ENCODE measurements at places on chromosomes 5 and 9. TPM values are rescaled to one million over a fixed set of nuclear protein-coding genes. Genes with fewer than 3 reads are reported as not detected.

DNA sequence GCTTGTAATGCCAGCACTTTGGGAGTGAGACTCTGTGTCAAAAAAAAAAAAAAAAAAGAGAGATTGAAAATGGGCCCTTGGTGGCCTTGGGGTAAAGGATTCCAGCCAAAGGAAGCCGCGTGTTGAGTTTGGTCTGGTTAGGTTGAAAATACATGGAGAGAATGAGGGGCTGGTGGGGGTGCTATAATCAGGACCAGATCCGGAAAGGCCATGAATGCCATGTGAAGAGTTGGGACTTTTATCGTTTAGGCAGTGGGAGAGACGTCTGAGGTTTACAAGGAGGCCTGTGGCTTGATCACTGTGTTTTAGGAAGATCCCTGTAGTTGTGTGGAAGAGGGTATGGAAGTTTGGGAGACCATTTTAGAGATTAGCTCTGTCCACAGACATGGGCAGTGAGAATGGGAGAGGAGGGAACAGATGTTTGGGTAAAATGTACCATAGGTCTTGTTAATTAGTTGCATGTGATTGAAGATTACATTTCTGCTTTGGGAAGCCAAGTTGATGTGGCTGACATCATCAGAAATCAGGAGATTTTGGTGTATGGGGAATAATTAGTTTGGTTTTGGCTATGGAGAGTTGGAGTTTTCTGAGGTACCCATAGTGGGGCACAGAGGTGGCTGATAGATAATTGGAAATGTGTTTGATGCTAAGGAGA lies 3.5 kb downstream of the MSANTD3 start:
- no peak for DNase-seq

- DNase-seq: no peak
Measured at GRCh38 chr5:13831351-13831750, 113.1 kb downstream of the DNAH5 start.

Gene SPINK4
- total RNA-seq: not detected

DNA sequence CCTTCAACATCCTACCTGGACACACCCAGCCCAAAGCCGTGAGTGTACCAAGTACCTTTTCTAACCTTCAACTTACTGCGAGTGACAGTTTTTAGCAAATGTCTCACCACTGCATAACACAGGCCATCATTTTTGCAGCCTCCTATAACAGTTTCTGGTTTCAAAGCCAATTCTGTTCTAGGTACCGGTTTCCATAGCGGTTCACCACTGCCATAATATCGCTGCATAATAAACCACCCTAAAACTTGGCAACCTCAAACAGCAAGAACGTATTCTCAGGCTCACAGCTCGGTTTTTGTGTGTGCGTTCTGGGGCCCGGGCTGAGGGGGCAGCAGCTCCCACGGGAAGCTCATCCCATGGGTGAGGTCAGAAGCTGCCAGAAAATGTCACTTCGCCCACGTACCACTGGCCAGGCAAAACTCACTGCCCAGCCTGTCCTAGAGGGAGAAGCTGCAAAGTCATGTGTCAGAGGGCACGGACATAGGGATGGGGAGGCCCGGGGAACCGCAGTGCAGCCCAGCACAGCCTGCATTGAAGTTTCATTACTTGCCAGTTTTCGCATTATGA lies 15.9 kb upstream of the ADAMTS2 start:
- no peak for DNase-seq

DNA sequence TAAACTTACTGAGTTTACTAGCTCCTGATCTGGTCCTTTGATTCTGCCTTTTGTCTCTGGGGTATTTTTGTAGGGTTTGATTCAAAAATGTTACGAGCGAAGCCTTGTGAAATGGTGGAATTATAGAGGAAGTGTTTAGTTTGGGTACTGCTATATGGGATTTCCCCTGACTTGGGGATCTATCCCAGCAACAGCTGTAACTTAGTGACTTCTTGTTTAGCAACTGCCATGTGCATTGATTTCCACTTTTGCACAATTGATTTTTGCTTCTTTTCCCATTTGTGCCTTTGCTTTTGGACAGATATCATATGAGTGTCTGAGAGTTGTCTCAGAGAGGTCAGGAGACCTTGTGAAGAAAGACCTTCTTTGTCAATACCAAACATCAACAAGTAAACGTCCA lies 248.5 kb upstream of the DAP start:
- no peak for DNase-seq

GRCh38 chr9:115170358-115171073 lies 52.6 kb upstream of the TNC start:
- no peak for DNase-seq

Gene NR4A3
- 4.1 TPM for total RNA-seq

Gene SPATA31E1
- total RNA-seq: not detected

GRCh38 chr9:99868845-99869244 lies 37.6 kb upstream of the STX17 start:
- DNase-seq: no peak

Gene RFESD
- 6.0 TPM for total RNA-seq

DNA sequence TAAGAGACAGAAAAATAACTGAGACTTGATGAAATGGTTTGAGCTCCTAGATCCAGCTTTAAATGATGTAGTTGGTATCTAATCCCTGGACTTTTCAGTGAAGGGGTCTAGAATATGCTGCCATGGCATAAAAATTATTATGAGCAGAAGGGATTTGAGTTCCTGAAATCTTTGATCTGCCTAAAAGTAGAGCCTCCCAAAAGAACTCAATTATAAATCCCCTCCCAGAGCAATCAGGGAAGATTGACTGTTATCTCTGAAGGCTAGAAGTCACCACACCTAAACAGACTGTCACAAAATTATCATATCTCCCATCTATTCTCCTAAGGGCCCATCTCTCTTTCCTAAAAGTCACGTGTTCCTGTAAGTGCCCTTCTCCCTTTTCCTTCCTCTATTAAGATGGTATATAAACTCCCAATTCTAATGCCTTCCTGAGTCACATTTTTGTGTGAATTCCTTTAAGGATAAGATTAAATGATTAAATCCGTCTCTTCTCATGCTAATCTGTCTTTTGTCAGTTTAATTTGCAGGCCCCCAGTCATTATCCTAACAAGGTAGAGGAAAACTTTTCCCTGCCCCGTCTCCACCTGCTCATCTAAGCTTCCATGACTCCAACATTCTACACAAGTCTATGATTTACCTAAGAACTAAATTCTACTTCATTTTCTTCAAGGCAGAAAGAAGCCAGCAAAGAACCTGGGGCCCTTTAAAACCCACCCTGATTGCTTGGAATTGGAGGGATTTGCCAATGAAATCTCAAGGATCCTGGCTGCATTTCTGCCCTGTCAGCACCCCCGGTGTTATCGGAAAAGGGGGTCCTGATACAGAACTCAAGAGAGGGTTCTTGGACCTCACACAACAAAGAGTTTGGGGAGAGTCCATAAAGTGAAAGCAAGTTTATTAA lies 47.1 kb upstream of the PWWP2A start:
- DNase-seq: no peak

GRCh38 chr9:121398374-121398773 lies 28.3 kb upstream of the STOM start:
- DNase-seq: no peak

DNA sequence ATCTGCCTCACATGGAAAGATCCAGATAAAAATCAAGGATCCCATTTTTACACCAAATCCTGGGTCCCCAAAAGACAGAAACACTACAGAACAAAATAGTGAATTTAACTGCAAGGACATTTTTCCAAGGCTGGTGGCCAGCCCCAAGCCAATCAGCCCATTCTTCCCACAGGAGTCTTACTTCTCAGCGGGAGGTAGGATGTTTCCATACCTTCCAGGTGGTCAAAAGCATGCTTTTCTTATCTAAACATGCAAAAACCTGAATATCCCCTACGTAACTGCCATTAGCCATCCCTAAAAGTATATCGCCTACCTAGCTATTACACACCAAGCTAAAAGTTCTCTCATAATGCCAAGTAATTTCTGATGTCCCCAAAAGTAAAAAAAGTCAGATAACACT lies 20.6 kb downstream of the TMEM161B start:
- DNase-seq: no peak

DNA sequence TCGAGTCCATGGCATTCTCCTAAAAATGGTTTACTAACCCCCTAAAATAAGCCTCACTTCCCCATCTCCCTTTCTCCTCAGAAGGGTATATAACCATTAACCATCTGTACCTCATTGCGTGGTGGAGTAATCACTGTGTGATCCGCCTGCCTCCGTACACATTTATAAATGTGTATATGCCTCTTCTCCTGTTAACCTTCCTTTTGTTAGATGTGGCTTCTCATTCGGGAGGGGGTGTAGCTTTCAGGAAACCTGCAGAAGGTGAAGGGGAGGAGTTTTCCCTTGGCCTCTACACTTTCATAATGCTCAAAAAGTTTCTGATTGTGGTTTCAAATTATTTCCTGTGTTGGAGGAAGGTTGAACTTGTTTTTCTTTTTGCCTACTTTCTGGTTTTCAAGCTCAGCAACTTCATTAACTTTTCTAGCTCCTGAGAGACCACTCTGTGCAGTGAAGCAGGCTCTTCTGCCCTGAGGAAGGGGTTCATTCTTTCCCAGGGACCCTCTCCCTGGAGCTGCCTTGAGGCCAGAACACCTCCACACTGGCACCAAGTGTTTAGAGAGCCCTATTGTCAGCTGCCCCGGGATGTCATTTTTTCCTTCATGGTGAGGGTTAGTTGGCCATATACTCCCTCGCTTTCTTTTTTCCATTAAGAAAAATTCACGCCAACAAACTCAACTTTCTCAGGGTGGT lies 46.9 kb downstream of the RASGRF2 start:
- DNase-seq: no peak

GRCh38 chr5:43386960-43387362 lies 25.2 kb downstream of the CCL28 start:
- DNase-seq: no peak

DNA sequence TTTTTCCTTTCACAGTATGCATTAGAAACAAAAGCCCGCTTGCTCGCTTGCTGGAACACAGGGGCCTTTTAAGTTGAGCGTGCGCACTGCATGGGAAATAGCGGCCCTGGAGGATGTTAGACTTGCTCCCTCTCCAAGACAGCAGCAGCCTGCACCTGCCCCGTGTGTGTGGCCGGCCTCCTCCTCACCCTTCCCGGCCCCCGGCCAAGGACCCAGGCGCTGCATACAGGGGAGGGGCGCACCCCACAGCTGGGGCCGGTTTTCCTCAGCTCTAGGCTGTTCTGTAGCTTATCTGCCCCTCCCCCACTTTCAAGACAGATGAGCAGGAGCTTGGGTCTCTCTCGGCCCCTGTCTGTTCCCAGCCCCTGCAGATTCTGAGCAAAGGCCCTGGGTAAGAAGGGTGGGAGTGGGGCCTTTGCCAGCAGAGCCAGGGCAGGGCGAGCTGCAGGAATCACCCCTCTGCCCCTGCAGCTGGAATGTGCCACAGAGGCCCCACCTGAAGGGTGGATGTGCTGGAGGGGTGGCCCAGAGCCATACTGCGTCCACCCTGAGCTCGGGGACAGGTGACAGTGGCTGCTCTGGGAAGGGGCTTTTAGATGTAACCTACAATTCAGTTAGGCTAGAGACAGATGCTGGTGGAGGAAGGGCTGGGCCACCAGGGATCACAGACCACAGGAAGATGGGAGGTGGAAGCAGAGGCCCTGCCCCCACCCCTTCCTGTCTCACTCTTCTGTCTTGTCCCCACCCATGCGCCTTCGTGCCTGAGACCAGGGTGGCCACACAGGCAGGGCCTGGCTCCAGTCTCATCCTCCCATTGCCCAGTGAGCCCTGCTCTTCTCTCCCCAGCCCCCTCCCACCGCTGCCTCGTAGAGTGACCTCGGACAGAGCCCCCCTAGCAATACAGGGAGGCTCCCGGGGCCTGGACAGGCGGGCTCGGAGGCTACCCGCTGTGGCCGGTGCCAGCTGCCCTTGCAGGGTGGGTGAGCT lies 132.4 kb downstream of the DAB2IP start:
- DNase-seq: no peak

DNA sequence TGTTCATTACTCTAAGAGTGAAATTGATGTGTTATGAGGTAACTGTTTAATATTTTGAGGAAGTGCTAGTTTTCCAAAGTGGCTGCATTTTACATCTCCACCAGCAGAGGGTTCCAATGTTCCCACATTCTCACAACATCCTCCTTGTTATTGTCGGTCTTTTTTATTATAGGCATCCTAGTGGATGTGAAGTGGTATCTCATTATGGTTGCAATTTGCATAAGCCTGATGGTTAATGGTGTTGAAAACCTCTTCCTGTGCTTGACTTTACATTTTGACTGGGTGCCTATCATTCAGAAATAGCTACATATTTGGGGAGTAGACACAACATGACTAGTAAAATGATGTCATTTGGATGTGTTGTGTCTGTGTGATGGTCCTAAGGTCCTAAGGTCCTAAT lies 143.6 kb downstream of the MRPS30 start:
- no peak for DNase-seq

DNA sequence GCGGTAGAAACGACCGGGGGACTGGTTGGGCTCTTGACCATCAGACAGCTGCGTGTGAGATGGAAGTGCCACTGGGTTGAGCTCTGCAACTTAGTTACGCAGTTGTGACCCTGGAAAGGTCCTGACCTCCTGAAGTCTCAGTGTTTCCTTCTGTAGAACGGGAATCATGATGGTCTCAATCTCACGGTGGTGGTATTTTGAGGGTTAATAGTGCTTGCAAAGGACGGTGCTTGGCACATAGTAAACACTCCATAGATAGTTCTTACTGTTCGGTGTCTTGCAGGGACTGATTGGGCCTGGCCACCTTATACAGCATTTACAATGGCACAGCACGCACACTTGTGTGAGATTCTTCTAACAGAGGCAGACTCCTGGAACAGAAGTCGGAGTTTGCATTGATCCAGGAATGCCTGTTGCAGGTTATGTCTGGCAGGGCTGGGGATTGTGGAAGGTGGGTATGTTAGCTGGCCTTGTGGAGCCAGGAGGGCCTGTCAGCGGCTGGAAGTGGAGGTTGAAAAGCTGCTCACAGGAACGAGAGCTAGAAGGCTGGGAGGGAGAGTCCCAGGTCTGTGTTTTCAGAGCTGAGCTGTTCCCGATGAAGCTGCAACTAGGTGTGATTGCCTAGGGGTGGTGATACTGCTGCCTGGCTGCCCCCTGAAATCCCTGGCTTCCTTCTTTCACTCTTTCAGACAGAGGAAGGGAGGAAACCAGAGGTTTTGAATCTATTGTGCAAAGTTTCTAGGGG lies 962 bp upstream of the TXN start:
- DNase-seq: peak; percentile 71

- DNase-seq: no peak
Measured at GRCh38 chr5:68261569-68262065, 46.1 kb downstream of the PIK3R1 start.

GRCh38 chr9:78044189-78044588 lies 12.6 kb upstream of the GNAQ start:
- DNase-seq: no peak

Gene PFN3
- not detected for total RNA-seq

Gene PCDHB16
- total RNA-seq: 2.7 TPM

Gene PCDHA3
- 0.07 TPM for total RNA-seq

DNA sequence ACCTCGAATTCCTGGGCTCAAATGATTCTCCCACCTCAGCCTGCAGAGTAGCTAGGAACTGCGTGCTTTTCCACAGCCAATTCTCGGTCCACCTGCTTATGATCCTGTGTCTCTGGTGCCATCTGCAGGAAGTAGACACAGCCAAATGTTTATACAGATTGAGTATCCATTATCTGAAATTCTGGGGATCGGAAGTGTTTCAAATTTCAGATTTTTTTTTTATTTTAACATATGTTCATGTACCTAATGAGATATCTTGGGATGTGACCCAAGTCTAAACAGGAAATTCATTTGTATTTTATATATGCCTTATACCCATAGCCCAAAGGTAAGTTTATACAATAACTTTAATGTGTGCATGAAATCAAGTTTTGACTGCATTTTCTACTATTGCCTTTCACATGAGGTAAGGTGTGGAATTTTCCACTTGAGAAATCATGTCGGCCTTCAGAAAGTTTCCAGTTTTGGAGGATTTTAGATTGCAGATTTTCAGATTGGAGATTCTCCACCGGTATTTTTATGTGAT lies 89.5 kb downstream of the ESM1 start:
- DNase-seq: no peak

Gene MYOT
- 8.7 TPM for total RNA-seq

Gene TNC
- total RNA-seq: 2.5 TPM
